ENCODE measurements at places on chromosomes 12 and 14.
A peak's percentile ranks its signal among the peaks of the same experiment; 100 is the strongest.

DNA sequence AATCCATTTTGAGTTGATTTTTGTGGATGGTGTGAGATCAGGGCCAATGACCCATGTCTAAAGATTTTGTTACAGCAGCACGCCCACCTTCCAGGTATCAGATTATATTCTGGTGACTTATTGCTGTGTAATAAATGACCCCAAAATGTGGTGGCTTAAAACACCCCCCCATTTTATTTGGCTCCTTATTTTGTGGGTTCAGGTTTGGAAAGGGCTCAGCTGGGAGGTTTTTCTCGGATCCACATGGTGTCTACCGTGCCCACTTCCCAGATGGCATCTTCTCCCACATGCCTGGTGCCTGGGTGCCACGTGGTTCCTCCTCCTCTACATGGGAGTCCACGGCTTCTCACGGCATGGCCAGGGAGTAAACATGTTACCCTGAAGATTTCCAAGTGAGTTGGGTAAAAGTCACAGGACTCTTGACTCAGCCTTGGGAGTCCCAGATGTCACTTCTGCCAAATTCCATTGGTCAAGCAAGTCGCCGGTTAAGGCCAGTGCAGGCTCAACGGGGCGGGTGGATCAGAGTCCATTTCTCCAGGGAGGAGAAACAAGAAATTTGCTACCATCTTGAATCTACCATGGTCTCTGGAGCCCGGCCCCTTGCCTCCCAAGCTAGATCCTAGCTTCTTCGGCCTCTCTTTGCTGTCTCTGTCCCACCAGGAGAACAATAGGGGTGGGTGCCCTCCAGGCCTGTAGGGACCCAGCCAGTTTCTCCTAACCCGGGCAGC, 214.3 kb downstream of the KIF26A start:
- peak; percentile 1 for DNase-seq

DNA sequence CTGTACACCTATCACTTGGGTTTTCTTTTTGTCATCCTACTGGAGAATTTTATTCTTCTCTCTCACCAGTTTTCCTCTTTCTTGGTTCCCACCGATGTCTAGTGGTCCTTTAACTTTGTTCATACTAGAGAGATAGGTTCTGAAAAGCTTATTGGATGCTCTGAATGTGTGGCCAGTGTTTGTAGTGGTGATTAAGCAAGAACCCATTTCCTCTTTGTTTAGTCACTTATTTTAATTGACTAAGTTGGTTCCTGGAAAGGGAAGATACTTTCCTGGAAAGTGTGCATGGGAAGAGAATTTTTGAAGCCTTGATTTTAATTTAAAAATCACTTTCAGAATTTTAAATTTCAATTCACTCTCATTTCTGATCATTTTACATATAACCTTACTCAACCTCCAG, 127.2 kb downstream of the OTOGL start:
- no peak for DNase-seq

DNA sequence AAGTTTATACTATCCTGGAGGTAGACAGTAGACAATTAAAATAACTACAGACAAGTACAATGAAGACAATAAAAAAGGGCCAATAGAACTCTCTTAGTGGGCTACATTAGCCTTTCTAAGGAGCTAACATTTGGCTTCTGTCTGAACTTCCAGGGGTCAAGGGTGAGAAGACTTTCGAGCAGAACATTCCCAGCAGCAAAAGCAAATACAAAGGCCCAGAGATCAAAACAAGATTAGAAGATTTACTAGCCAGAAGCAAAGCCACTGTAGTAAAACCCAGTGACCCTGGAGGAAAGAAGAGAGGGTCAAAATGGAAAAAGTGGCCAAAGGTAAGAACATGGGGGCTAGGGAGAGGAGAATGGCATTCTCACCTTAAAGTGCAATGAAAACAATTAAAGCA, 63.2 kb downstream of the ATP2B1 start:
- DNase-seq = no peak

DNA sequence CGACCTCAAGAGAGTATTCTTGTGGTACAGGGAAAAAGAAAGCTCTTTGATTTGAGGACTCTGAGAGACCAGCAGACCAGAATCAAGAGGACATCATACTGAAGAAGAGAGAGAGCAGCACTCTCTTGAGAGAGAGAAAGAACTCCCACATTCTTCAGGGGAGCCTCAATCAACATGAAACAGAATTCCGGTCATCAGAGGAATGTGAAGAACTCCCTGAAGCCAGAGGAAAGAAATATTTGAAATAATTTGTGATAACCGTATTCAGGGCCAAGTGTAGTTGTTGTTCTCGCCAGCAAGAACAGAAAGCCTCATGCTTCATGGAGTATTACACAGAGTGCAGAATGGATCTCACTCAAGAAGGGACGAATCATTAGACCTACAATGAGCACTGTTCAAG, 363.8 kb upstream of the TMEM132C start:
- no peak for DNase-seq

- DNase-seq = no peak
Measured at GRCh38 chr12:21801522-21802288, 27.2 kb upstream of the KCNJ8 start.

- DNase-seq = no peak
Measured at GRCh38 chr12:51752234-51752889, 96.2 kb downstream of the FIGNL2 start.

DNA sequence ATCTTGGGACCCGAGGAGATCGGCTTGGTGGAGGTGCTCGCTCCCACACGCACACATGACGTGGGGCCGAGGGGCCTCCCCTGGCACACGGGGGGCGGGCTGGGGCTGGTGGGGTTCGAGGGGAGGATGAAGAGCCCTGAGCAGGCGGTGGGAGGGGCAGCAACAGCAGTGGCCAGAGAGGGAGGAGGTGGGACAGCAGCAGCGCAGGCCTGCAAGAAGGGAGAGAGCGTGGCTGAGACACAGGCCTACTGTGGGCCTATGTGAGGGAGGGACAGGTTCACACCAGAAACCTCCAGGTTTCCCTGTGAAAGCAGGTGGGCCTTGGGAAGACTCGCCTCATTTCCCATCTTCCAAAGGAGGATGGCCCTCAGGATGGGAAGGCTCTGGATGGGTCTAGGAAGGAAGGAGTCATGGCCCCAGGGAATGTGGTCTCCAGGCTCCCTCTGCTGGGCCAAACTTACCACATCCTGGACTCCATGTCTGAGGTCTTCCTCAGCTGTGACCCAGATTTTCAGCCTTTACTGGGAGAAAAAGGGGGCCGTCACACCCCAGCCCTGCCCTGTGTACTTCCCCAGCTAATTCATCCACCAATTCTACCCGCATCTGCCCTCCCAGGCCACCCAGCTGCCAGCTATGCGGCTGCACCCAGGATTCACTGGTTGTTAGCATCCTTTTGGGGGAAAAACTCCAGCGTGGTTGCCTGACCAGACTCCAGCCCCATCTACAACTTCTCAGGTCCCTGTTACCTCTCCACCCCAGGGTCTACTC, 2.8 kb downstream of the PIANP start:
- no peak for DNase-seq

GRCh38 chr12:121087467-121088194, 45.0 kb upstream of the P2RX7 start:
- no peak for DNase-seq

- no peak for DNase-seq
Measured at GRCh38 chr12:38386205-38386985, 69.8 kb downstream of the ALG10B start.

GRCh38 chr14:95286645-95287044, 33.1 kb downstream of the CLMN start:
- no peak for DNase-seq

GRCh38 chr14:63616015-63616414, 25.7 kb downstream of the WDR89 start:
- DNase-seq = no peak

GRCh38 chr12:6029401-6029800, 84.3 kb upstream of the ANO2 start:
- DNase-seq = no peak

DNA sequence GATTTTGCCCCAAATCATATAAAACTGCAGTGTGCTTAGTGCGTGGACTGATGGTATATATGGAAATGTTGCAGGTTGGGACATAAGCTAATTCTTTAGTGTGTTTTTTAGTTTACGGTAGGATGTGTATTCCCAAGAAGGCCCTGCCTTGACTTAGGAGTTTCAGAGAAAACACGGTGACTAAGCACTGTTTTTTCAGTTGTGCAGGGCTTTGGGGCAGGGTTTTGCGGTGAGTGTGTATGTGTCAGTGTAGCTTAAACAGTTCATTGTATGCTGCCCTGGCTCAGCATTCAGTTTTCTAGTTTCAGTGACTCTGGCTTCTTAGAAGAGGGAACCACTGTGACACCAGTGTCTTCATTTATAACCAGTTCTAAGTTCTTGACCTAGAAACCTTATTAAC, 101.2 kb downstream of the AKAP6 start:
- DNase-seq = no peak

DNA sequence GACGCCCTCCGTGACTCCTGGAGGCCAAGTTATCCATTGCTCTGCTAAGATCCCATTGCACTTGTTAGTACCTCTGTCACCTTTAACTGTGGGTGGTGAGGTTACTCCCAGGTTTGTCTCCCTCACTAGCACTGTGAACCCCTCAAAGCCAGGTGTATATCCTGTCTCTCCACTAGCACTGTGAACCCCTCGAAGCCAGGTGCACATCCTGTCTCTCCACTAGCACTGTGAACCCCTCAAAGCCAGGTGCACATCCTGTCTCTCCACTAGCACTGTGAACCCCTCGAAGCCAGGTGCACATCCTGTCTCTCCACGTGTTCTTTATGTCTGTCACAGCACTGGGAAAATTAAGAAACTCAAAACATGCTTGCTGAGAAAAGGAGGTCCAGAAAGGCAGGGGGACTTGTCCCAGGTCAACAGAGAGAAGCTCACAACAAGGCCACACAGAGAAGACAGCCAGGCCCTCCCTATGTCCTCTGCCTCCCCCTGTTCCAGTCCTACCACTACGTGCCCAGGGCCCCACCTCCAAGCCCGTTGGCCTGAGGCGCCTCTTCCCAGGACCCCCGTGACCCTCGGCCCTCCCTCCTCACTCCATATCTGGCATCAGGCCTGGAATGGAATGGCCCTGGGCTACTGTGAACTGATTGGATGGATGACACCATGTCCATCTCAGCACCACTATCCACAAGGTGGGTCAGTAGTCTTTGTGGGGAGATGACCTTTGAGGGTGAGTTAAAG, 26.4 kb upstream of the FKBP4 start:
- no peak for DNase-seq

- DNase-seq = no peak
Measured at GRCh38 chr12:105337391-105337790, 6.9 kb downstream of the C12orf75 start.

- no peak for DNase-seq
Measured at GRCh38 chr12:120290609-120291305, 946 bp downstream of the RNU4-2 start.

- DNase-seq = no peak
Measured at GRCh38 chr12:32437095-32437515, 37.7 kb downstream of the FGD4 start.

DNA sequence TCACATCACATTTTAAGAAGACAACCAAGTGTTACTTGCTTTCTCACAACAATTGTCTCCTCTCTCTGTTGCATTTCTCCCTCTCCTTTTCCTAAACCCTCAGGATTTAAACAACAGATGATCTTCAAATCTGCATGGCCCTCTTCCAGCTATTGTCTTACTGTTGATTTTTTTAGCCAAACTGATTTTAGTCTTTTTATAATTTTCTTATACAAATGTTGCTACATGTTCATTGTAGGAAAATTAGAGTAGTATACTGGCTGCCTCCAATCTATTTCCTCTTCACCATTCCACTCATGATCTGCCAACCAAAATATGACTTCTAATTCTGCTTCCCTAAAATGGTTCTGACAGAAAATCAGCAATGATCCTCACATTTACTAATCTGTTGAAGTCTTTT, 1.4 kb upstream of the KERA start:
- DNase-seq = no peak

DNA sequence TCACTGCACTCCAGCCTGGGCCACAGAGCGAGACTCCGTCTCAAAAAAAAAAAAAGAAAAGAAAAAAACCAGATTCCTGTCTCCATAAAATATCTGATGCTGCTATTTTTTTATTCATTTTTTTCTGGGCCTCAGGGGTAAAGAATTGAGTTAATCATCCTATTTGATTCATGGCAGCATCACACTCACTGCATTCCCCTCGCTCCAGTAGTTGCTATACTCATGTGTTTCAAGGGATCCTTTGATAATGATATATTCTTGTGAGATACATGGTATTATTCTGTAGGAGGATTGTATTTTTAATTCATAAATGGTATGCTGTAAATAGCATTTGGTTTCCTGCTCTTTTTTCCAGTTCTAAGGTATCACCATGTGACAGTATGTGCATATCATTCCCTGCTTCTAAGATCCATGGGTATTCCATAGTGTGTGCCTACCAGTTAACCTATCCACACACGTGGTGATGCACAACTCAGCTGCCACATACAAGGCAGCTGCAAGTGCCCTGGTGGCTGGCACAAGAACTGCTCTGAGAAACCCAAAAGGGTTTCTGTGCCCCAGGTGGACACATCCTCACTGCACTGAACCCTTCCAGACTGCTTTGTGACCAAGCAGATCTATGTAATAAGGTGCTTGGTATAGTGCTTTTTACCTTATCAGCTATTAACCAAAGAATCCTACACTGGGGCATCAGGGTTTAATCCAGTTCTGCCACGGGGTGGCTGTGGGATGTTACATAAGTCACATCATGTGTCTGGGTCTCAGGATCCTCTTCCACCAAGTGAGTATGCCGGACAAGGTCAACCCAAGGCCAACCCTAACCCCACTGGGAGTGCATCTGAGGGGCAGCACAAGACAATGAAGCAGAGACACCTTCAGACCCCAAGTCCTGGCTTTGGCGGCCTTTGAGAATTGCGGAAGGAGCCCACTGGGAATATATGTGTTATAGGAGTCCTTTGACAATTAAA, 74.6 kb downstream of the ZFP36L1 start:
- no peak for DNase-seq

- no peak for DNase-seq
Measured at GRCh38 chr14:32296366-32296765, 32.7 kb upstream of the AKAP6 start.

DNA sequence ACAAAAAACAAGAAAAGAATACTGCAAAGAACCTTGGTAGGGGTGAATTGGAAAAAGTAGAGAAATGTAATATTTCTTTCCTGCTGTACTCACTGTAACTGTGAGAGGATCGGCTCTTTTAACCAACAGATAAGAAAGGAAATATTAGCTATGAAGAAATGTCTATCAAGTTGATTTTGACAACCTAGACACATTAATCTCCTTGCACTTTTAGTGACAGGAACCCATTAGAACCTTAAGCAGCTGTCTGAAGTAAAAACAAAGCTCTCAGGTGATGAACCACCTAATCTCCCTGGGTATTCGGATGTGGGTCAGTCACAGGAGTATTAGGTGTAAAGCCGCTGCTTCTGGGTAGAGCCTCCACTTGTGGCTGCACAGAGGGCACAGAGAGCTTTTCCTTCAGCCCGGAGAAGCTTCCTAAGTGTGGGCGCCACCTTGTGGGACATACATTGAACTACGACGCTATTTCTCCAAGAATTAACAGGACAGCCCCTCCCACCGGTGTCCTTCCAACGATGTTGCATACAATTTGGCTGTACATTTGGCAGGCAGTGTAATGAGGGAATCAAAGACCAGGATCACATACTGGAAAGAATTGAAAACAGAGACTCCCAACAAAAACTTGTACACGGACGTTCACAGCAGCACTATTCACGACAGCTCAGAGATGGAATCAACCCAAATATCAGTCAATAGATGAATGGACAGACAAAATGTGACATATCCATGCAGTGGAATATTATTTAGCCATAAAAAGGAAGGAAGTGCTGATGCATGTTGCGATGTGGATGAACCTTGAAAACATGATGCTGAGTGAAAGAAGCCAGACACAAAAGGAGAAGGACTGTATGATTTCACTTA, 28.9 kb upstream of the MAPKAPK5 start:
- DNase-seq = peak; percentile 52
